ENCODE measurements at places on chromosomes 6 and 20. TPM values are rescaled to one million over a fixed set of nuclear protein-coding genes. Genes with fewer than 3 reads are reported as not detected.

The SSTR4 gene
- total RNA-seq, result not detected

The EYA2 gene
- total RNA-seq, result not detected

The CCDC170 gene
- 0.45 TPM for total RNA-seq

The ZSCAN31 gene
- 2.1 TPM for total RNA-seq

The ENPP5 gene
- not detected for total RNA-seq

The GRM4 gene
- not detected for total RNA-seq

The TMEM200A gene
- total RNA-seq, result 1.1 TPM

The AVP gene
- total RNA-seq, result not detected

The THBD gene
- 0.56 TPM for total RNA-seq

The FOXC1 gene
- 10.4 TPM for total RNA-seq

The CEP85L gene
- 11.1 TPM for total RNA-seq

The CLDN20 gene
- 0.11 TPM for total RNA-seq

The IL17A gene
- not detected for total RNA-seq

The OR2J3 gene
- total RNA-seq, result not detected

The C2 gene
- not detected for total RNA-seq

The PRDM1 gene
- 4.7 TPM for total RNA-seq

Measured in A375 (cell line).